ENCODE measurements at places on chromosomes 5 and 9.

DNA sequence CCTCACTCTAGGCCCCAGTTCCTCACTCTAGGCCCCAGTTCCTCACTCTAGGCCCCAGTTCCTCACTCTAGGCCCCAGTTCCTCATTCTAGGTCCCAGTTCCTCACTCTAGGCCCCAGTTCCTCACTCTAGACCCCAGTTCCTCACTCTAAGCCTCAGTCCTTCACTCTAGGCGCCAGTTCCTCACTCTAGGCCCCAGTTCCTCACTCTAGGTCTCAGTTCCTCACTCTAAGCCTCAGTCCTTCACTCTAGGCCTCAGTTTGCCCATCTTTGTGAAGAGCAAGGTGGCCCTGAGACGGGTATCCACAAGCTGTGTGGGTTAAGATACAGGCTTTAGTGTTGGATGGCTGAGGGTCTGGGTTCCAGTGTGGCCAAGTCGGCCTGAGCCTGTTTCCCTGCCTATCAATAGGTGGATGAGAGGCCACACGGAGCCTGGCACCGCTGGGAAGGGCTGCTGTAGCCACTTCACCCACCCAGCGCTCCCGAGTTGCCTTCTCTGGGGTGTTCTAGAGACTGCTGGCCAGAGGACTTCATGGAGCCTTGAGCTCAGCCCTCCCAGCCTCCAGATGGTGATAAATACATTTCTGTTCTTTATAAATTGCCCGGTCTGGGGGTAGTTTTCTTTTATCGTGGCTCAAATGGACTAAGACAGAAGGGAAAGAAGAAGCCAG, 150.2 kb downstream of the RXRA start:
- no peak for DNase-seq

- DNase-seq, result no peak
These were observed 11.8 kb downstream of the APTX start for GRCh38 chr9:32989660-32990059.

DNA sequence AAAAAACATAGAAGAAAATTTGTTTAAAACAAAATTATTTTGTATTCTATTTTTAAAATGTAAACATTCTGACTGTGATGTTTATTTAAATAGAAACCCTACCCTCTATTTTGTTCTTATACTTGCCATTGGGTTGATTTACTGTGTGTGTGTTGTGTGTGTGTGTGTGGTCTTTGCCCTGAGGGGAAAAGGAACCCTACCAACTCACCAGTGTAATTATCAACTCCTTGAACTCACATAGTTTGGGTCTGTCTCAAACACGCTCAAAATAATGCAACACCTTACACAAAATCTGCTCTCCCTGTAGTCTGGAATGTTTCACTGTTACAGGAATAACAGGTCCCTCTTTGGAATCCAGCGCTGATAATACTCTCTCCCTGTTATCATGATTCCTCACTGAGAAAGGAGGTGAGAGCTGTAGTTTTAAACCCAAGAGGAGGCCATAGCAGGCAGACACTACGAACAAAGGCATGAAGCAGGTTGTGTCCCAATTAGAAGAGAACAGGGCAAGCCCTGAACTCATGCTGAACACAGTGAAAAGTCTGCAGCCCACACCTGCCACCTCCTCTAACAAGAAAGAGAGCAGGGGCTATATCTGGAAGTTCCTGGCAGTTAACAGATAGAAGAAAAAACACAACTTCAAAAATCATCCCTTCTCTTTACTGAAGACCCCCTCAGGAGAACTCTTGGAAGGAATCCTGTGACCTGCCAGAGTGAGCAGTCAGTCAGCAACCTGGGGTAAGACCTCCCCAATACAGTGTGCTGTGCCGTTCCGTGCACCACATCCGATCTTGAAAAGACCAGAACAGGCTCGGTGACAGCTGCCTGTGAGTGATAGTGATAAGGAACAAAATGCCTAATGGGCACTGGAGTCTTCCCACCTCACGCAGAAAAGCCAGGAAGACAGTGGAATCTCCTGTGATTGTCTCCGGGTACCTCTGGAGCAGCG, 608.1 kb upstream of the ADAMTS16 start:
- DNase-seq, result no peak

DNA sequence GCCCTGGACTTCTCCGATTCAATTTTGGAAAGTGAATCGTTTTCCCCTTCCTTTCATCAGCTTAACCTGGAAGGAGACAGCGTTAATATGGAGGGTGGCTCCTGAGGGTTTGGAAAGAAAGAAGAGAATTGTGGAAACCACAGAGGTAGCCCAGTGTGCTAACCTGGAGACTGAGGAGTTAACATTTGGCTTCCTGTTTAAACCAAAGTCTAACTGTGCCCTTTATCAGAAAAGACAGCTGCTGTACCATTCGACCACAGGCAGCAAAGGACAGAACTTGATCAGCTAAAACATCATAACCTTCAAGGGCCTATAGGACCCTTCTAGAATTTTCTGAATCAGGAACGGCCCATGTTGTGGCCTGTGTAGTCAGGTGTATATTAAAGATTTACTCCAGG, 735 bp downstream of the IDNK start:
- DNase-seq, result no peak

DNA sequence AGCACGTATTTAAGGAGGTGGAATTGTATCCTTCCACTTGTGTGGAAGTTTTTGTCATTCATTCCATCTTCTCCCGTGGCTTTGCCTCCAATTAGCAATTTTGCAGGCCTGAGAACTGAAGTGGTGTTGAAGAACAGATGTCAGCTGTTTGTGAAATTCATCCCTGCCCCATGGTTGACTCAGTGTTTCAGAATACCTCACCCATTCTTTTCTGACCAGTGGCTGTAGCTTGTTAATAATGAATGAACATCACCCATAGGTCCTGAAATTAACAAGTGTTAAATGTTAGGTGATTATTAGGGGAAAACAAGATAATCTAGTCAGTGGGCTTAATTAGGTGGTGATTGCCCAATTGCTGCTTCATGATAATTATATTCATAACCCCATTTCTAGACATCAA, 11.7 kb downstream of the ZNF462 start:
- DNase-seq, result no peak

DNA sequence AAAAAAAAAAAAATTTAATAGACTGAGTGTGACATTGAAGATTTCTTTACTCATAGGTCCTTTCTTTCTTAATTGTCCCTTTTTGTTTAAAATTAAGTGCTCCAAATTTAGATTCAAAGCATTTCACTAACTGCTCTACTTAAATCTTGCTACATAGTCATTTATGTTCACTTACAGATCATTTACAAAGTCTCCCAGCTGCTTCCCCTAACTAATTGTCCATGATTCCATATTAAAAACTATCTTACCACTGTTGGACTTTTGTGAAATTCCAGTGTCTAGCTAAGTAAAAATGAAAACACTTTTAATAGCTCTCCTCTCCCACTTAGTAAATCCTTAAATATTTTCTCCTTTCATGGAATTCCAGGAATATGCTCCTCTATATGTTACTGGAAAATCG, 850.5 kb downstream of the NR2F1-AS1 start:
- DNase-seq, result no peak

DNA sequence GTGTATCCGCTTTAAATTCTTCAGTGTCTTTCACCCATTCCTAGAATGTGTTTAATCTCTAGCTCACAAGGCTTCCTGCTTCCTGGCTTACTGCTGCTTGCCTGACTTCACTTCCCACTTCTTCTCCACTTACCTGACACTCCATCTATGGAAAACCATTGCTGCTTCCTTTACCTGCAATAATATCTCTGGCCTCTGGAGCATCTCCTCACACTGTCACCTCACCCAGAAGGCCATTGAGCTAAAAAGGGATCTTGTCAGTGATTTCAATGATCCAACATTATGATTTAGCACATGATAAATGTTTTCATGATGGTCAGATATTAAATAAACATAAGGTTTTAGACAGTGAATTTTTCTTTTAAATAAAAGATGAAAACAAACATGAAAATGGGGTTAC, 281.1 kb downstream of the MRPS30 start:
- DNase-seq, result no peak

- no peak for DNase-seq
These were observed 11.2 kb upstream of the RIC1 start for GRCh38 chr9:5617749-5618148.

DNA sequence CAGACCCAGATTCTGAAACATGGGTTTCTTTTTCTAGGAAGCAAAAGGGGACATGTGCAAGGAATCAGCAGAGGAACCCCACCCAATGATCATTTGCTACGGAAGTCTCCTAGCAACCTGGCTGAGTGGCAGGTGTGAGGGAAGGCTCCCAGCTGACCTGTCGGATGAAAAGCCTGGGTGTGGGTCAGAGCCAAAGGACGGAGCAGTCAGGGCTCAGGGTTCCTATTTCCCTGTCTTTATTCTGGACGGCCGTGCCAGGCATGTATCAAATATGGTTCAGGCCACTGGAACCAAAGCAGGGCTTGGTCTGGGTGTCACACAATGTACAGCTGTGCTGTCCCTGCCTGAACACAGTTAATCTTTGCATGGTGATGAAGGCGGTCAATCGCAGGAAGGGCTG, 20.1 kb downstream of the STK10 start:
- no peak for DNase-seq

GRCh38 chr5:39226100-39226451, 6.7 kb upstream of the FYB1 start:
- DNase-seq, result no peak

GRCh38 chr5:148825716-148826052, 727 bp upstream of the ADRB2 start:
- no peak for DNase-seq
